HCEC 1CT (cell line): ENCODE measurements at places on chromosomes 6 and 20.

DNA sequence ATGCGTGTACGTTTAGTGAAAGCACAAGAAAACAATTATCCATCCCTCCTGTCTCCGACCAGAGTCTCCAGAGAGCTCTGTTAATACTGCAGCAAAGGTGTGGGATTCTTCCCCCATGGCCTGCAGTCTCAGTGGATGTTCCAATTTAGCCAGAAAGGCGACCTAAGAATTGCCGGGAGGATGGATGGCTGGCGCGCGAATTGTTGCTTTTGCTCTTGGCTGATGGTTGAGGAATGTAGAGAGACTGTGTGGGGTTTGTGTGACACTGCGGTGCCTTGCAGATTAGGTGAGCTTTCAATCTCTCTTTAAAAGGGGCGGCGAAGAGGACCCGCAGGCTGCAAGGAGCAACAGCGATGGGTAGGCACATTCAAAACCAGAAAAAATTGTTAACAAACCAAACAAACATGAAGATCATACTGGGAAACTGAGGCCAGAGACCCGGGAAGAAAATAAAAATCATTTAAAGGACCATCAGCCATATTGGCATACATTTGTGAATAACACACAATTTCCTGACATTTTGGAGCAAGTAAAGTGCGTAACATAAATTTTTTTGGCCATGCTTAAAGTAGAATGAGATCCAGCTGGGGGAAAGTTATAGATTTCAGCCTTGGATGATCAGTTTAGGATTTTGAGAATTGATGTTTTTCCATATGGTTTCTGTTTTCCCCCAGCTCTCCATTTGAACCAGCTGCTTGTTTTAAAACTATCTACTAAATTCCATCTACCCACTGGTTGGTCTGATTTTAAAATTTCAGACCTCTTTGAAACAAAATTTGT, 46.3 kb downstream of the GNAS start:
- no peak for DNase-seq

DNA sequence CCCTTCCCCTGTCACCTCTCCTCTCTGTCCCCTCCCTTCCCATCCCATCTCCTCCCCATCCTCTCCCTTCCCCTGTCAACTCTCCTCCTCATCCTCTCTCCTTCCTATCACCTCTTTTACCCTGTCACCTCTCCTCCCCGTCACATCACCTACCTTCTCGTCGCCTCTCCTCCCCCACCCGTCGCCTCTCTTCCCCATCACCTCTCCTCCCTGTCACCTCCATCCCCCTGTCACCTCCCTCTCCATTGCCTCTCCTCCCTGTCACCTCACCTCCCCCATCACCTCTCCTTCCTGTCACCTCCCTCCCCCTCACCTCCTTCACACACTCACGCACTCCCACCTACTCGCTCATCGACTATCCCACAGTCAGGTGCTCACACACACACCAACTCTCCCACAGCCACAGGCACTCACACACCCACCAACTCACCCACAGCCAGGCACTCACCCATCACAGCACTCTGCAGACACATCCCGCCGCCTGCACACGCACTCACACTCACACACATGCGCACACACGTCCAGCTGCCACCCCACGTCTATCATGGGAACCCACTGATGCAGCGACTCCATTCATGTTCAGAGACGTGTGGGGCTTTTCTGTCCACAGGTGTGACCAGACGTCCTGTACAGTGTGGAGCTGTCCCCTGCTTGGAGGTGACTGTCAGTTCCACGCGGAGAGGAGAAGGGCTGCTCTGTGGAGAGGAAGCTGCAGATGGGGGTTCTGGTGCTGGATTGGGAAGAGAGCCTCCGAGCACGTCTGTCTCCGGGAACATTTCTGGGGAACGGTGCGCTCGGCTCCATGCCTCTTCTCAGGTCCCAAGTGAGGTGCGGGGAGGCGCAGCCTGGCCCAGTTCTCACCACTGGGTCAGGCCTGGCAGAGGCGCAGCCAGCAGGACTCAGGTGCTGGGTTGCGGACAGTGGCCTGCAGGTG, 184.3 kb downstream of the TTLL2 start:
- DNase-seq, result no peak

GRCh38 chr6:148242180-148242579, 100.5 kb upstream of the SASH1 start:
- no peak for DNase-seq

DNA sequence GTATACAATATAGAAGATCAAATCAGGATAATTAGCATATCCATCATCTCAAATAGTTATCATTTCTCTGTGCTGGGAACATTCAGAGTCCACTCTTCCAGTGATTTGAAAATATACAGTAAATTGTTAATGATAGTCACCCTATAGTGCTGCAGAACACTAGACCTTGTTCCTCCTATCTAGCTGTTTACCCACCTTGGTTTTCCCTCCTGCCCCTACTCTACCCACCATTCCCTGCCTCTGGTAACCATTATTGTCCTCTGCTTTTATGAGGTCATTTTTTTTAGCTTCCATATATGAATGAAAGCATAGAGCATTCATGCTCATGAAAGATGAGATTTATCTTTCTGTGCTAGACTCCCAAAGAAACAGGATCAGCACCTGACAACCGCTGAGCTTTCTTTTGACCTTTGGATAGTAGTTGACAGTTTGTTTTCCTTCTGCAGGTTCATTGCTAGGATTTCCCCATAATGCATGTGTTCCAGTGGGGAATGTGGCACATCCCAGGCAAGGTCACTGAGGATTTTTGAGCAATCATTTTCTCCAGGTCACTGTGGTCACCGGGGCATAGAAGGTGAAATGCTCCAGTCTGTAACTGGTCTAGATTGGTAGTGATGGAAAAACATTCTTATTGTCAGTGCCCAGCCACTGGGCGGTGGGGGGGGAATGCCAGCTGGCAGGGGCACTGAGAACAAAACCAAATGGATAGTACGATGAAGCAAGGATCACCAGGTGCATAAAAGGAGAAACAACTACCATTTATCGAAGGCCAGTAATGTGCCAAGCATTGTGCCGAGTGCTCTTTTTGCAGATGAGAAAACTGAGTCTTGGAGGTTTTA, 33.6 kb upstream of the BCAS1 start:
- DNase-seq, result no peak

DNA sequence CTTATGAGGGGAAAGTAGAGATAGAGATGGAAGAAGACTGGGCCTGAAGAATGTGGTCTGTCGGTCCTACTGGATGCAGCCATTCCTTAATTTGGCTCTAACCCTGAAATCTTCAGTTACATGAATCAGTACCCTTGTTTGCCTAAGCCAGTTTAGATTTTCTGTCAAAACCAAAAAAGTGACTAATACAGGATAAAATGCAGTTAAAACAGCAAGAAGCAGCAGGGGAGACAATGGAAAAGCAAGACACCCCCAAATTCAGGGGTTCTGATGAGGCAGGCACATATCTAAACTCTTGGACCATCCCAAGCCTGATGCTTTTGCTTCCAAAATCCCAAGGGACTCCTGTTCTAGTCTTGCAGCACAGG, 17.4 kb upstream of the UBE2V1 start:
- peak; percentile 25 for DNase-seq

- peak; percentile 82 for DNase-seq
These were observed 5.7 kb downstream of the COMMD7 start for GRCh38 chr20:32737371-32738223.

- DNase-seq, result no peak
These were observed 12.2 kb upstream of the NRM start for GRCh38 chr6:30703011-30703410.

DNA sequence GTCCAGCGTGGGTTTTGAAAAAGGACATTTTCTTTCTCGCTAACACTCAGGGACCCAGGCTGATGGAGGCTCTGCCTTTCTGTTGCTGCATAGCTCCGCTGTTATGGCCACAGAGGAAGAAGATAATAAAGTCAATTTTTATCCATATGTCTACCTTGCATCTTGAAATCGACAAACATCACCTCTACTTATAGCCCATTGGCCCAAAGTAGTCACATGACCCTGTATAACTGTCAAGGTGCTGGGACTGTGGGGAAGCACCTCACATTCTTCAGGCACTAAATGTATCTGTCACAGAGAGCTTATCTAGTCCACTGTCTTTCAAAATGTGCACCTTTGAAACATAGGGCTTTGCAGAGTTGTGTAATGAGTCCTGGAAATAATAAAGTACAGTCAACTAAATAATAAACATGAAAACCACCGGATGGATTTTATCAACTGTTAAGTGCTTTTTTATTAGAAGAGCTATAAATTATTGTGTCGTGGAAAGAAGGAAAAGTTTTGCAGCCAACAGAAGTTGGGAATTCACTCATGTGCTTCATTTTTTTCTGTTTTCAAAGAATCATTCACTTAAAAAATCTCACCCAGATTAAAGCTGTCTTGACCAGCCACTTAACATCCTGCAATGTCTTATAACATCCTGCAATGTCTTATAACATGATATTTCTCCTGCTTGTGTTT, 47.7 kb upstream of the RCAN2 start:
- DNase-seq, result no peak

DNA sequence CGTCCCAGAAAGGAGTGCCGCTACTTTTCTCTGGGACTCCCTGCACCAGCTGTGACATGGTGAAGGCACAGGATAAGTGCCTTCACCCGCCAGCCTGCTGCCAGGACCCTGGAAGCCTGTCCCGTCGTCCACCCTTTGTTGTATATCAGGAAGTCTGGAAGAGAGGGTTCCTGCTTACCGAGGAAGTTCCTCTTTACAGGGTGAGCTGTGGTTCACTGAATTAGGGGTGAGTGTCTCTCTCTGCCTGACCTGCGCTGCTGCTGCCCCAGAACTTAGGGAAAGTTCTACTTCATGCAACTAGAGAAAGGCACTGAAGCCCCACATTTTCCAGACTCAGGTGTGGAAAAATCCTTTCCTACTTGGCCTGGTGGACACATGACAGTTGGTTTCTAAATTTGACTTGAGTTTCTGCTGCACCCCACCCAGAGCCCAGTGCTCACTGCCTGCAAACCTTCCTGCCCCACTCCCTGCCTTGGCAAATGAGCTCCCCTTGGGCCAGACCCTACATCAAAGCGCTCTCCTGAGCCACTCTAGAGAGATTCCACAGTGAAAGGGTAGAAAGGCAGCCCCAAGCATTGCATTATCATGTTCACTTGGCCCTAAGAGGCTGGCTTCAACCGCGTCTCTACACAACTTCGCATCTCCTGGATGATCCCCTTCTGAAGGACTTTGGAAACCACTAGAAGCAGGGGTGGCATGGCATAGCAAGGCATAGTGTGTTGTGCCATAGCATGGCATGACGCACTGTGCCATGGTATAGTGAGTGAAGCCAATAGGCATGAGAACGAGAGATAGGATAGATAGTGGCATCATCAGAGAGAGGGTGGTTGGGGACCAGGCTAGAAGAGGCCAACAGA, 215.8 kb upstream of the CDYL start:
- no peak for DNase-seq

- no peak for DNase-seq
These were observed 52.0 kb downstream of the MAP3K5 start for GRCh38 chr6:136740050-136740974.

GRCh38 chr20:7217606-7218005, 450.1 kb downstream of the BMP2 start:
- no peak for DNase-seq

- no peak for DNase-seq
These were observed 70.7 kb upstream of the RAB32 start for GRCh38 chr6:146472918-146473317.

GRCh38 chr6:40139447-40139846, 205.2 kb upstream of the MOCS1 start:
- no peak for DNase-seq

DNA sequence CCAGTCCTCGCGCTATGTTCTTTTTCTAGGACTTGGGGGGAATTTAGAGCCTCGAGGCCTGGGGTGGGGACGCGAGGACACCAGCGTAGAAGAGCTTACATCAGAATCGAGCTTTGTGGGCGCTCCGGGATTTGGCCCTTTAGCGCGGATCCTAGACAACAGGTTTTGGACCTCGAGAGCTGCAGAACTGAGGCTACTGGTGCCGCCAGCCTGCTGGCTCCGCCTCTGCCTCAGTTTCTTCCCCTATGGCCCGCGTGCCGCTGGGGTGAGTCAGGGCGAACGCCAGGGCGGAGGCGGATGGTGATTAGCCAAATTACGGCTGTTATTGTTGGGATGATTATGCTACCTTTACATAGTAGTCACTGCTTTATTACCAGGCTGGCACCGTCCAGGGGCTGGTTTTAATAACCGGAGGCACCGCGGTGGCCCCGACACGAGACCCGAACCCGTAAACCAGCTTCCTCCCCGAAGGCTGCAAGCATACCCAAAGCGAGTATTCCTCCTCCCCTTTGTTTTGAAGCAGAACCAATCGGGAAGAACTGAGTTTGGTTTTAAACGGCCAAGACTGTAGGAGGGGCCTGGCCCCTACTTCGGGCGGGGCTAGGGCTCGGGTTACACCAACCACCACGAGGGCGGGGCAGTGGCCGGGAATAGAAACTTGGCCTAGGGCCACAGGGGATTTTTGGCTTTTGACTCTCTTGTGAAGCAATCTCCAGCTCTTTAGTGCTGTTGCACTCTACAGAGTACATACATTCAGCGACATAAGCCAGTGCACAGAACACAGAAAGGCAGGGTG, 639 bp upstream of the GTPBP2 start:
- peak; percentile 97 for DNase-seq

- no peak for DNase-seq
These were observed 288.2 kb downstream of the CENPW start for GRCh38 chr6:126628125-126628524.

DNA sequence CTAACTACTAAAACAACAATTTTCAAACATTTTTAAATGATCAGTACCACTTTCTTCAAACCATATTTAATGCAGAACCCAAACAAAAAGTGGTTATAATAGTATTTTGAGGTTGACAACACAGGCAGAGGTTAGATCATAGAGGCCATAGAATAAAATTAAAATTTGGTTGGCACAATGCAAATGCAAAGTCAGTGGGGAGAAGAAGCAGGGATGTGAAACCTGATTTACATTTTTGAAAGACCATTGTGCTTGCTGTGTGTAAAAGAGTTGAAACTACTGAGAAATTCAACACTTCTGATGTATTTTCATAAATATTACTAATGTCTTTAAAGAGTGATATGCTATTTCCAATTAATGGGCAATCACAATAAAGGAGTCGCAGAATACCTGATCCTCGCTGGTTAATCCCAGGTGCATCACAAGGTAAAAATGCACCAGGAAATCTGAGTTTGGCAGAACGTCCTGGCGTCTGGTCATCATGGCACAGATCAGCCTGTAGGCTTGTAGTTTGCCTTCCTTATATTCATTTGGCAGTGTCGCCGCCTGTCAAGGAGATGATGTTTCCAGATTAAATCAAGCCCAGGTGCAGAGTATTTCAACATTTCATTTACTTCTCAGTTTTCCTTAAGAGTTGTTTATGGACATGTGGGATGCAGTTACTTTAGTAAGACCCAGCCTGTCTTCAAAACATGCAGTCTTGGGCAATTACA, 141.2 kb downstream of the RALGAPA2 start:
- DNase-seq, result no peak

DNA sequence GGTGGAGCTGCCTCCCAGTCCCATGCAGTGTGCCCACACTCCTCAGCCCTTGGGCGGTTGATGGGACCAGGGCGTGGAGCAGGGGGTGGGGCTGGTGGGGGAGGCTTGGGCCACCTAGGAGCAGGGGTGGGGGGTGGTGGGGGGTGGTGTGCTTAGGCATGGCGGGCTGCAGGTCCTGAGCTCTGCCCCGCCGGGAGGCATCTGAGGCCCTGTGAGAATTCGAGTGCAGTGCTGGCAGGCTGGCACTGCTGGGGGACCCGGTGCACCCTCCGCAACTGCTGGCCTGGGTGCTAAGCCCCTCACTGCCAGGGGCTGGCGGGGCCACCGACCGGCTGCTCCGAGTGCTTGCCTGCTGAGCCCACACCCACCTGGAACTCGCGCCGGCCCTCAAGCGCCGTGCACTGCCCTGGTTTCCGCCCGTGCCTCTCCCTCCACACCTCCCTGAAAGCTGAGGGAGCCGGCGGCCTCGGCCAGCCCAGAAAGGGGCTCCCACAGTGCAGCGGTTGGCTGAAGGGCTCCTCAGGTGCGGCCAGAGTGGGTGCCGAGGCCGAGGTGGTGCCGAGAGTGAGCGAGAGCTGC, 59.6 kb upstream of the PRL start:
- DNase-seq, result no peak
